Inflammatory macrophage treated with lipopolysaccharide for 1 hour (primary cell): ENCODE measurements at places on chromosomes 7 and 10.

- peak; percentile 84 for DNase-seq
Measured at GRCh38 chr10:113680190-113681111, 739 bp downstream of the CASP7 start.

DNA sequence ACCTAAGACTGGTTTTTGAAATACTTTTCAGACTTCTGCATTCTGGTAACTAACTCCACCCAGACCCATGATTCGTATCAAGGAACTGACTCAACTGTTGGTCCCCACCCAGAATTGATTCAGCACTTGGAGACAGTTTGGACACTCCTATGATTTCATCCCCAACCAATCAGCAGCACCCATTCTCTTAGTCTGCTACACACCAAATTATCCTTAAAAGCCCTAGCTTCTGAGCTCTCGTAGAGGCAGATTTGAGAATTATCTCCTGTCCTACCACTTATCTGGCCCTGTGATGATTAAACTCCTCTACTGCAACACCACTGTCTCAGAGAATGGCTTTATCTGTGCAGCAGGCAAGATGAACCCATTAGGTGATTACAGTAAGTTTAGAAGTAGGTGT lies 7.7 kb upstream of the GSTO1 start:
- peak; percentile 96 for DNase-seq

GRCh38 chr10:88989824-88990383 lies 694 bp upstream of the FAS start:
- DNase-seq: peak; percentile 74

GRCh38 chr7:138027100-138027499 lies 25.2 kb upstream of the CREB3L2 start:
- DNase-seq: no peak

GRCh38 chr7:2108501-2109250 lies 124.1 kb downstream of the MAD1L1 start:
- DNase-seq: no peak

GRCh38 chr10:43734716-43735115 lies 86.0 kb upstream of the ZNF32 start:
- no peak for DNase-seq

GRCh38 chr7:376306-377079 lies 86.5 kb downstream of the FOXL3 start:
- DNase-seq: no peak

DNA sequence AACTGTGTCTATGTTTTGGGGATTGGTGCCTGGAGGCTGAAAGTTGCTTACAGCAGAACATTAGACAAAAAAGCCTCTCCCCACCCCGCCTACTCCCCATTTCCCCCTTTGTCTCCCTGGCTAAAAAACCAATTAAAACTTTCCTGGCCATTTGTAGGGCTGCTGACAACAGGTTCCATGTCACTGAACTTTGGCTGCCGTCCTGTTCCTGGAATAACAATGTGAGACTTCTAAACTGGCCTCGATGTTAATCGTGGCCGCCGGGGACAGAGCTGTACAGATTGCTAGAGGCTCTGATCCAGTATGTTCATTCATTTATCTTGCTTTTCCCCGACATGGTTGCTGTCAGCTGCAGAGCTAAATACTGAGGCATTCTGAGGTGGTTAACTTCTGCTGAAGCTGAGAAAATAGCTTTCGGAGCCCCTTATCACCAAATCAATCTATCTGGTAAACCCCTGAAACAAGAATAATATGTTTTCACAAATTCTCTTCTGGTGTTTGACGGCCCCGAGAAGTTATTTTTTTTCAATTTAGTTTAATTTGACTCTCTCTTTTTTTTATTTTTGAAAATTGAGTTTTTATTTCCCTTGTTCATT lies 271.6 kb downstream of the GFRA1 start:
- no peak for DNase-seq

GRCh38 chr7:130943336-130943901 lies 209.4 kb upstream of the KLF14 start:
- peak; percentile 84 for DNase-seq

GRCh38 chr10:122554131-122555036 lies 6.2 kb upstream of the DMBT1 start:
- DNase-seq: no peak

- DNase-seq: peak; percentile 77
Measured at GRCh38 chr10:29596356-29596755, 38.4 kb downstream of the SVIL start.

GRCh38 chr10:127423218-127423915 lies 125.7 kb upstream of the NPS start:
- no peak for DNase-seq

DNA sequence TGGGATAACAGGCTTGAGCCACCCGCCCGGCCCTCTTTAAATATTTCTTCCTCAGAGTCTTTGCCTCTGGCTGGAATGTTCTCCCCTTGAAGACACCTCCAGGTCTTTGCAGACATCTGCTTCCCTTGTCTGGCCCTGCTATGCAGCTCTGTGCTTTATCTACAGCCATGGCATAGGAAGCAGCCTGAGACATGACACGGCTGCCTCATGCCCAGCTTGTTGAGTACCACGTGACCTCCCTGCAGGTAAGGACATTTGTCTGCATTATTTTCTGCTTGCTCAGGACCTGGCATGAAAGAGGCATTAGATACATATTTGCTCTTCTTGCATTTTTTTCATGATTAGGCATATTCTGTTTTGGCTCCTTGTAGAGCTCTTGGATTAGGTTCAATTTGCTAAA lies 113.8 kb upstream of the KLF6 start:
- no peak for DNase-seq

- no peak for DNase-seq
Measured at GRCh38 chr10:102287538-102287937, 42.2 kb downstream of the GBF1 start.

GRCh38 chr10:13684806-13685482 lies 98.2 kb downstream of the PRPF18 start:
- no peak for DNase-seq

GRCh38 chr10:82814635-82815034 lies 939.6 kb downstream of the NRG3 start:
- no peak for DNase-seq

DNA sequence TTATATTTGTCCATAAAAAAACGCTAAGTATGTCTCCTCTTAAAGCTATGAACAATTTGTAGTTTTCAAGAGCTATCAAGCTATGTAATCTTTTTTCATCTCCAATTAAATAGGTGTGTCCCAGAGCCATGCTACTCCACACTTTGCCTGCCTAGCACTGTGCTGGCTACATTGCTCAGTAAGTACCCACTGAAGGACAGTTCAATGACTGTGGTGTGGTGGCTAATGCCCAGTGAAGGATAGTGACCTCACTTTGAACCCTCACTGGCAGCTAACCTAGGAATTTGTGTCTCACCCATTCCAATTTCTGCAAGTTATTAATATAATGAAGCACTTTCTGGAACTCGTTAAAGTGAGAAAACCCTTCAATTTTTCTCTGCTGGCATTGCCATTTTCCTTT lies 14.4 kb upstream of the TRUB1 start:
- DNase-seq: no peak

DNA sequence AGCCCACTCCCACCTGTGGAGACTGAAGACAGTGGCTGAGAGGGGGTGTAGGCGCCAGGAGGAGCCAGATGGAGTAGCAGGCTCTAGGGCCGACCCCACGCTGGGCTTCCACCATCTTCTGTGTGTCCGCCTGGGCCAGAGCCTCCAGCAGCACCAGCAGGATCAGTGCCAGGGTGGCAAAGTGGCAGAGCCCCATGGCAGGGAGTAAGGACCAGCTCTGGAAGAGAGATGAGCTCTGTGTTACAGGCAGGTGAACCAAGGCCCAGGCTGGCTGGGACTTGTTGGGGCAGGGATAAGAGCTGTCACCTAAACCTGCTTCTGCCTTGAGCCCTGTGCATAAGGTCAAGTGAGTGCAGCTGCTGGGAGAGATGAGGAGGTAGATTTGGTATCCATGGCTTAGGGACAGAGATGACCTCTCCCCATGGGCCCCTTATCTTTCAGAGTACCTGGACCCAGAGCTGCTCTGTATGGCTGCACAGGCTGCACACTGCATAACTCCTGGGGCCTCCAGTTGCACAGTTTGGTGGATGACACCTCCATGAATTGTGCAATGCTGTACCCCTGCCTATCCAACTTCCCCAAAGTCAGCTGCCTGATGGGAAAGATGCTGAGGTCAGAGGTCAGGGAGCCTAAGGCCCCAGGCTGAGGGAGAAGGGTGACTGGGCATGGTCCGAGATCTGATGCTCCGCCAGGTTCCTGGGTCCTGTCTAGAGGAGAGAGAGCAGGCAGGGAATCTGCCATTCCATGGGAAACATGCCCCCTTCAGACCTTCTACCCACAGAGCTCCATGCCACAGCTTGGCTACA lies 7.4 kb upstream of the SAMD8 start:
- DNase-seq: peak; percentile 50

DNA sequence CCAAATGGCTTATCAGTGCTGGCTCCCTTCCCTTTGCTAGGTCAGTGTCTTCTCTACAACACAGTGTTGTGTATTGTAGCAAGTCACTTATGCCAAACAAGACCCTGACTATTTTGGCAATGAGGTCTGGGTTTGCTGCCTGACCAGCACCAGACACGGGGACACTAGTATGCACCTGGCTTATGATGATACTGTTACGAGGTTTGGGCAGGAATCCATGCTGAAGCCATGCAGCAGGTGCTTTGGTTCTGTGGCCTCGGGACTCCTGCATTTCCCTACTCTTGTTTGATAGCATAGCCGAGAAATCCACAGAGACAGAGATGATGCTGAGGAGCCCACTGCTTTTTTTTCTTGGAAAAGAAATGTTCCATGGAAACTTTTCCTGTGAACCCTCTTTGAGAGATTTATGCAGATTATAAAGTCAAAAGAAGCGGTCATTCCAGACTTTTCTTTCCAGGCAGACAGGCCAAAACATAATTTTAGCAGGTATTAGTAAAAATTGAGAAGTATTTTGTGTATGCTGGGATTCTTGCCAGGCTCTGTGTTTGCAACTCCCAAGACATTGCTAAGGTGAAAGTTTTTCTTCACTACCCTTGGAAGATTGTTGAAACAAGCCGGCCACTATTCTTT lies 291.1 kb downstream of the BBS9 start:
- no peak for DNase-seq

GRCh38 chr10:13894412-13895093 lies 307.8 kb downstream of the PRPF18 start:
- DNase-seq: no peak

GRCh38 chr7:27491534-27491933 lies 171.1 kb downstream of the HIBADH start:
- DNase-seq: no peak

DNA sequence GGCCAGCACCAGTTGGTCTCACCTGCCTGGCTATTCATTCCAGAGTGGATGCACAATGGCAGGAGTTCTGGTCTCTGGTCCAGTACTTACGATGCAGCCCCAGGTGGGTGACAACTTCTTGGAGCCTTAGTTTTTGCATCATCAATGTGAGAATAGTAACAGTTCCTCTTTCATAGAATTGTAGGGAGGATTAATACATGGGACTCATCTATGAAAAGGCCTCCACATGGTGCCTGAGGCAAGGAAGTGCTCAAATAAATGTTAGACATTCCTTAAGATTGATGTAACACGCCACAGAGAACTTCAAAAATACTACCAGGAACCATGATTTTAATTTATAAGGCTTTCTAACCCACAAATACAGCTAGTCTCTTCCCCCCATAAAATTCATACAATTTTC lies 120.1 kb upstream of the CHST15 start:
- no peak for DNase-seq

GRCh38 chr7:87885018-87885417 lies 8.7 kb downstream of the DBF4 start:
- DNase-seq: no peak

DNA sequence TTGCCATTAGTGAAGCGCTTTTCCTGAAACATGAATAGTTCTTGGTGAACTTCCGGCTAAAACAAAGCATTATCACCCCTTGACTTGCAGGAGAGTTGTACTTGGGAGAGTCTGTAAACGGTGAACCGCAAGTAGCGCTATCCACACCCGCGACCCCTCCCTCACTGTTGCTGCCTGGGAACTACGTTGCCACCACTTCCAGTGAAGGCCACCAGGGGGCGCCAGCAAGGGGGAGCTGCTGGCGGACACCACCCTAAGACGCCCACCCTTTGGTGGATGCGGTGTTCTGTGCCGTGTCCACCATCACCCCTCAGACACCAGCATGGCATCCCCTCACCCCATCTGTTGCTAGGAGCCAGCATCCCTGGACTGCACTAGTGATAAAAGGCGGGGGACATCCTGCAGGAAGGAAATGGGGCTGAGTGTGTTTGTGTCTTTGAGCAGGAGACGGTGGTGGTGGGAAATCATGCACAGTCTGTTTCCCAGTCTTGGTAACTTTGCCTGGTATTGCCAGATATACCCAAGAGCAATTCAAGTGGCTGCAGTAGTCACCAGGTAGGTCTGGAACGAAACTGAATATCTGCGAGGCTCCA lies 298.2 kb downstream of the FRMD4A start:
- DNase-seq: no peak

GRCh38 chr7:98629001-98629431 lies 11.9 kb downstream of the NPTX2 start:
- no peak for DNase-seq

GRCh38 chr7:112205343-112206237 lies 609 bp downstream of the DOCK4 start:
- DNase-seq: peak; percentile 71

GRCh38 chr10:87860156-87860795 lies 3.1 kb downstream of the KLLN start:
- DNase-seq: peak; percentile 65

- DNase-seq: no peak
Measured at GRCh38 chr7:134660242-134660785, 13.7 kb downstream of the BPGM start.

DNA sequence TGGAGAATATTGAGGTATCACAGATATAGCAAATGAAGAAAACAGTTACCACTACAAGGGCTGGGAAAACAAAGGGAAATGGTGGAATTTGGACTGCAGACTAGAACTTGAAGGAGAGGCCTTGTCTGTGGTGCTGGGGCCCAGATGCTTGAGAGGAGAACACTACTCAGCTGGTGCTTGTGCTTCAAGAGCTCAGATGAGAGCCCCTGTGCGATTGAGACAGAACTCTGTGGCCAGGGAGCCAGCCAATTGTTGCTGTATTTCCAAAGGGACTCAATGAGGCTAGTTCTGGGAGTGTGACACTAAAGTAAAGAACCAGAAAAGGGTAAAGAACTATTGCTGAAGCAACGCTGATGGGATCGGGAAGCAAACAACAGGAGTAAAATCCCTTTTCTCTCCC lies 406.5 kb upstream of the SEMA3D start:
- DNase-seq: no peak

GRCh38 chr10:61834519-61834918 lies 67.0 kb upstream of the ARID5B start:
- DNase-seq: no peak

DNA sequence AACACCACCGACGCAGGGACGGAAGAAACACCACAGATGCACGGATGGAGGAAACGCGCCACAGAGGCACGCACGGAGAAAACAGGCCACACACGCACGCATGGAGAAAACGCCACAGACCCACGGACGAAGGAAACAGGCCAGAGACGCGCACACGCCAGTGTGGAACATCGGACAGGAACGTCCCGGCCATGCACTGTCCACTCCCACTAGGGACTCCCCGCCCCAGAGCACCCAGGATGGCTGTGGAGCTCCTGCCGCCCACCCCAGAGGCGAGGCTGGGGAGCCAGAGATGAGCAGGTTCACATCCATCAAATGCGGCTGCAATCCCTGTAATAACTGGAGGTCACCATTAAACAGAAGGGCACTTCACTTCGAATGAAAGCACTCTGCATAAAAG lies 17.3 kb downstream of the DIP2C start:
- no peak for DNase-seq
